GM04503 (cell line): ENCODE measurements at places on chromosomes 7 and 10.

DNA sequence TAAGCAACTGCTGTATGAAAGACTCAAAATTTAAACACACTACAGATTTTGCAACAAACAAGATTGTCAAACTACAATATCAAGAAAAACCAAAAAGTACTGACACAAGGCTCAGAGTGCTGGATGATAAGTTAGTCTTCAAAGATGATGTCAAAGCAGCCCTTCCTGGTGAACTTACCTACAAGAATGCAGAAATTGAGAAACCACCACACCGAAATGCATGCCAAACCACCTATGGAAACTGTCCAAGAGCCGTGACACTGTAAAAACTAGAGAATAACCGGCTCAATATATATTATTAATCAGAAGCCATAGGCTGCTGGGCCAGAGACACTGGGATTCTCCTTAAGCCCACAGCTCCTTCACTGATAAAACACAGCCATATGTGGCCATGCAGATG lies 25.3 kb downstream of the DENND11 start:
- no peak for DNase-seq

GRCh38 chr10:133158756-133159610 lies 1.0 kb upstream of the KNDC1 start:
- DNase-seq, result no peak

- no peak for DNase-seq
Observed at GRCh38 chr10:58743466-58744115, 230.9 kb downstream of the BICC1 start.

GRCh38 chr7:12220389-12221046 lies 9.4 kb downstream of the TMEM106B start:
- no peak for DNase-seq

DNA sequence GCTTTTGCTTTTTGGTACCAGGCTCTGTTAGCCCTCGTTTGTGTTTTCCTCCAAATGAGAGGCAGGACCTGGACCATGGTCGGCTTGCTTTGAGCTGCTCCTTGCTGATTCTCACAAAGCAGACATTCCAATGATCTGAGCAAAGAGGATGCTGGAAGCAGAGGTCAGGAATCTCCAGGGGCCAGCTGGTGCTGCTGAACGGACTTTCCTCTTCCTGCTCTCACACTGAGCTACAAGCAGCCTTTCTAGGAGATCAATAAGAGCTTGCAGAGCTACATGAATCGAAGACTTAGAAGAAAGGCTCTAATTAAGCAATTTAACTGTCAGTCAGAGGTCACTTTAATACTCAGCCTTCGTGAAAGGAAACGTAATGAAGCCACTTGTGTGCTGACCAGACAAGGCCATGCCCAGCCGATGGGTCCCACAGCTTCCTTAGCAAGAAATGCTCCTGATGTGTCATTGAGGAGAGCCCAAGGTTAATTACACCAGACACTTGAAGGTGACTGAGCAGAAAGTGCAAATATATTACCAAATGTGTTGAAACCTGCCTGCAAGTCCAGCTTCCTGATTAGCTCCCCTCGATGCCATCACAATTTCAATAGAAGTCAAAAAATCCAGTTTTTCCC lies 151.3 kb upstream of the RSU1 start:
- peak; percentile 69 for DNase-seq

DNA sequence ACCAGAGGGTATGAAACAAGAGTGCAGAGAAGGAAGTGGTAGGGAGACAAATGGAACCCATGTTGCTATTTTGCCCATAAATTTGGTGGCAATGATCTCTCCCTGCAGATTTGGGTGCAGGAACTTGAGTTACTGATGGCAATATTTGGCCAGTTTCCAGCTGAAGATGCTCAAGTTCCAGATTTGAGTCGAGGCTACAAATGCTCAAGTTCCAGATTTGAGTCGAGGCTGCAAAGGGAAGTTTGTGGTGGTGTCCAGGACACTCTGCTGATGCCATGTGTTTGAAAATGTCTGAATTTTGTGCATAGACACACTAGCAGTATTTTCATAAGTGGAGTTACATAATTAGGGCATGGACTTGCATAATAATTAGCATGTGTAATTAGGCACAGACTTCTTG lies 40.8 kb downstream of the TBXAS1 start:
- DNase-seq, result no peak

- DNase-seq, result no peak
Observed at GRCh38 chr7:140596519-140597427, 43.8 kb downstream of the DENND2A start.

- DNase-seq, result no peak
Observed at GRCh38 chr10:121787169-121787568, 140.7 kb downstream of the ATE1 start.

DNA sequence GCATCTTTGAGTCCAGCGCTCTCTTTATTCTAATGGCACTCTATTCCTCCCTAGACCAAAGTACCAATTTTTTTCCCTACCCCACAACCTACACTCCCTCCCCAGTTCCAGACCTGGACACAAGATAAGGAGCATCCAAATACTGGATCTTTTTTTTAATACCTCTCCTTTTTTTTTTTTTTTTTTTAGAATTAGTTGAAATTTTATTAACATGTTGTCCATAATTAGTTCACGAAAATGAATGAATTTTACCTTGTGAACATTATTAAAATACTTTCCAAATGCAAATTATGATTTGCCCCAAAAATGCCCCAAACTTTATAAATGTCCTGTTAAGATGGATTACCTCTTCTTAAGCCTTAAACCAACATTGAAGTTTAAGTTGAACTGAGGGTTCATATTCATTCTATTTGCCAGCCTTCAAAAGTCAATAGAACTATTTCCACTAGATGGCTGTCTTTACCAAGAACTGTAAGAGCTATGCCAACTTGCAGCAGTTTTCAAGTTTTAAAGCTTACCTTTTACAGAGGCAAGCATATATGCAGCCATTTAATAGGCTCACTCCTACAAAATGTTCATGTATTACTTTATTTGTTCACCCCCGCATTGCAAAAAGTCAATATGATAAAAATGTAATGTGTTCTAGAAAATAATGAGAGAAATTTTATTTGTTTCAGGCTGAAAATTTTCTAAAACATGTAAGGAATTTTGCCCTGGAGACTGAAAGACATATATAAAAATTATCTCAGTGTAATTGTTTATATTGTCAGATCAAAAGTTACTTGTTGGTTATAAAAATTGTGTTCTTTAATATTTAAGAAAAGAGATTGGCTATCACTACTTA lies 39.7 kb upstream of the TNKS2 start:
- DNase-seq, result peak; percentile 6

- DNase-seq, result no peak
Observed at GRCh38 chr7:92747041-92747835, 89.1 kb downstream of the CDK6 start.

GRCh38 chr10:43417950-43418768 lies 9.2 kb upstream of the HNRNPF start:
- DNase-seq, result no peak

DNA sequence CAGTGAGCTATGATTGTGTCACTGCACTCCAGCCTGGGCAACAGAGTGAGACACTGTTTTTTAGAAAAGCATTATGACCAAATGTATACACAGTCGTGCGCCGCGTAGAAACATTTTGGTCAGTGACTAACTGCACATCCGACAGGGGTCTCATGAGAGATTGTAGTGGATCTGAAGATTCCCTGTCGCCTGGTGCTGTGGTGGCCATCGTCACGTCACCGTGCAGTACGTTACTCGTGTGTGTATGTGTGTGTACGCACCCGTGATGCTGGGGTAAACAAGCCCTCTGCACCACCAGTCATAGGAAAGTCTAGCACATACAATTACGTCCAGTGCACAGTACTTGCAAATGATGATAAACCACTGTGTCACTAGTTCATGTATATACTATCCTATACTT lies 109.4 kb downstream of the ELFN1 start:
- DNase-seq, result no peak

- no peak for DNase-seq
Observed at GRCh38 chr7:17968791-17969715, 28.8 kb upstream of the SNX13 start.

GRCh38 chr7:128838981-128839731 lies 8.9 kb downstream of the FLNC start:
- DNase-seq, result no peak

GRCh38 chr10:80580638-80581468 lies 43.2 kb downstream of the SH2D4B start:
- no peak for DNase-seq
